ENCODE measurements at places on chromosomes 16 and 17.

DNA sequence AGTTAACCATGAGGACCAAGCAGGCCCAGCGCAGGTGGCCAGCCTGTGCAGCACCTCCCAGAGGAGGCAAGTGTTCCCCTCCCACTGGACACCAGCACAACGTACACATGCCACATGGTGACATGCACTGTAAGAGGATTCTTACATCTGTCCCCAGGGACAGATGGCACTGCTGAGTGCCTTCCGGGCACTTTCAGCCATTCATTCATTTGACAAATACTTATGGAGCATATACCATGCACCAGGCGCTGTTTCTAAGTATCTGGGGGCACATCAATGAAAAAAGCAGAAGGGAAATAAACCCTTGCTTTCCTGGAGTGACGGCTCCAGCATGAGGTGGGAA is 79.6 kb downstream of the GAS7 start:
- no peak for DNase-seq

DNA sequence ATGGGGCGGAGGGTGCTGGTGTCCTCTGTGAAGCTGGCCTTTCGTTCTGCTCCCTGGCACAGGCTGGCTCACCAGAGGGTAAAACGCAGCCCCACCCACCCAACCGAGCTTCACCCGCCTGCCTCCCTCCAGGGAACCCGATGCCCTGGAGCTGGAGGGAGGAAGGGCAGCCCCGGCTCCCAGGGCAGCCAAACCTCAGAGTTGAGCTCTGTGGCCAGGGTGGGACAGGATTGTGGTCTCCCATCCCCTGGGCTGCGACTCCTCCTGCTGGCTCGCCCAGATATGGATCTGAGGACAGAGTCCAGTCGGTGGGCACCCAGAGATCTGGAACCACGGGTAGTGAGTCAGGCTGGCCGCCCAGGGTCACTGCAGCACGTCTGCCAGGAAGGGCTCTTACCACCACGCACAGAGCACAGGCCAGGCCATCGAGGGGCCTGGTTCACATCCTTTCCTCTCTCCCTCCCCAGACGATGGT is 42.6 kb upstream of the CHMP6 start:
- no peak for DNase-seq

- DNase-seq = no peak
Observed at GRCh38 chr17:66076546-66077190, 115.3 kb downstream of the CEP112 start.

GRCh38 chr17:16877099-16877498 is 94.8 kb downstream of the TNFRSF13B start:
- DNase-seq = no peak

GRCh38 chr16:89721546-89722391 is 432 bp downstream of the ZNF276 start:
- DNase-seq = no peak

DNA sequence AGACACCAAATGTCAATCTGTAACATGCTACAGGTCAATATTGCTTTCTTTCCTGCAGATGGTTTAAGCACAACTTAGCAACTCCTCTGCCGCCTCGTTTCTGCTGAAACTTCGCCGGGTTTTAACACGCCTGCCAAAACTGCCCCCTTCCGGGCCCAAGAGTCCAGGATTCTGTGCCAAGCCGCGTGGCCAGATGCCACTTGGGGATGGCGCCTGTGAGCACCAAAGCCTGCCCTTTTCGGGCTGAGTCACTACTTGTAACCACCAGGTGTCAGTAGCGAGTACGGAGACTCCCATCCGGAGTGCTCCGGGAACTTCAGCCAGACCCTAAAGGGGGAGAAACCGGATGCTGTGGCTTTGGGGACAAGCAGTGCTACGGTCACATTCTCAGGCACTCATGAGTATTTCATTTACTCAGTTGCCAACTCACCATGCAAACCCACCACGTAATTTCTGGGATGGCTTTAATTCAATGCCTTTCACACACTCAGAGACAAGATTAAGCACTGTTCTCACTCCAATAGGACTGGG is 7.8 kb downstream of the PMP22 start:
- peak; percentile 73 for DNase-seq

DNA sequence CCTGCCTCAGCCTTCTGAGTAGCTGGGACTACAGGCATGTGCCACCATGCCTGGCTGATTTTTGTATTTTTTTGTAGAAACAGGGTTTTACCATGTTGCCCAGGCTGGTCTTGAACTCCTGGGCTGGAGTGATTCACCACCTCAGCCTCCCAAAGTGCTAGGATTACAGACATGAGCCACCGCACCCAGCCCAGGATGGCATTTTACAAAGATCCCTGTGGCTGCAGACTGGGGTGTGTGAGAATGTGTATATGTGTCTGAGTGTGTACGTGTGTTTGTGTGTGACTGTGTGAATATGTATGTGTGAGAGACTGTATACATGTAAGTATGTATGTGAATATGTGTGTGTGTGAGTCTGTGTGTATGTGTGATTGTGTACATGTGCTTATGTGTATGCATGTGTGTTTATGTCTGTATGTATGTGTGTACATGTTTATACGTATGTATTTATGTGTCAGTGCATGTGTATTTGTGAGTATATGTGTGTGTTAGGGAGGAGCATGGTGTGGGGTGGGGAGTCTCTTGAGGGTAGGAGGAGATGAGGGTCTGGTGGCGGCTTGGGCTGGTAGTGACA is 17.0 kb downstream of the RPTOR start:
- DNase-seq = no peak

GRCh38 chr16:8554881-8555280 is 35.4 kb downstream of the TMEM114 start:
- DNase-seq = no peak

- DNase-seq = no peak
Observed at GRCh38 chr16:75264999-75265910, 13.8 kb upstream of the BCAR1 start.

GRCh38 chr17:61402978-61403800 is 3.5 kb downstream of the TBX2 start:
- DNase-seq = no peak

DNA sequence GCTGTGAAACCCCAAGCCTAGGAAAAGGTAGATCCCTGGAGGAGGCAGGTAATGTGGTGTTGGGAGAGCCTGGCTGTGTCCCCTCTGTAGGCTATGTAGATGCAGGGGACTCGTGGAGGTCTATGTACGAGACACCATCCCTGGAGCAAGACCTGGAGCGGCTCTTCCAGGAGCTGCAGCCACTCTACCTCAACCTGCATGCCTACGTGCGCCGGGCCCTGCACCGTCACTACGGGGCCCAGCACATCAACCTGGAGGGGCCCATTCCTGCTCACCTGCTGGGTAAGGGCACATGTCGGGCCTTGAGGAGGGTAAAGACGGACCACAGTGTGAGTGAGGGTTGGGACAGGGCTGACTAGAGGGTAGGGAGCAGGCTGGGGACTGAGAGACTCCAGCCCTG is 12.0 kb downstream of the ACE start:
- no peak for DNase-seq

DNA sequence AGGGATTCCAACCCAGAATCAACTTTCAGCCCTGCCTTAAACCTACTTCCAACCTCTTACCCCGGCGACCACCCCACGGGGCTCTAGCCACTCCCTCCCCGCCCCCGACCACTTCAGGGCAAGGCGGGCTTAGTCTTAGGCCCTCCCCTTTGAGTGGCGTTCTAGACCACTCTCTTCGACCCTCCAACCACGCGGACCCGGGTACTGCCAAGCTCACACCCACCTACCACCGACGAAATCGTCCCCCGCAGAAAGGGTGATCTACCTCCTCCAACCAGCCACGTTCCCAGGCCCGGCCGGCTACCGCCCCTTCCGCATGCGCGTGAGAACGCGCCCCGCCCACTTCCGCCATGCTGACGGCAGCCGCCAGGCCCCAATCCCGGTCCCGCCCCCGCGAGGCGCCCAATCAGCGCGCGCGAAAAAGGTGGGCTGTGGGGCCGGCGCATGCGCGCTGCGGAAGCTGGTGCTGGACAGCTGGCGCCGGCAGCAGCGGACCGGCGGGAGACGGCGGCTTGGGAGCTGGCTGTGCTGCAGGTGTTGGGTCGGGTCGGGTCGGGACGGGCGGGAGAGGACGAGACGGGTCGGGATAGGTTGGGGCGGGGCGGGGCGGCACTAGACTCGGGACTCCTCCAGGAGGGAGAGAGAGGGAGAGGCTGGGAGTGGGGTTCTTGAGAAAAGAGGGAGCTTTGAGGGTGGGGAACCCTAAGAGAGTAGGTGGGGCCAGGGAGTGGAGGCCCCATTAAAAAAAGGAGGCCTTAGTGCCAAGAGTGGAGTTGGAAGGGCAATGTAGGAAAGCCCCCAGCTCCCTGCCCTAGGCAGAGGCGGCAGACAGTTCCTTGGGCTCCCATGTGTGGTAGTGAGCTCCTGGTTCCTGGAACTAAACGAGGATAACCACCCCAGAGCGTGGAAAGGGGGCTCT is at the start of gene NAT9:
Gene NAT9 (minus strand): TSS at position 302 of the 919 bp plus-strand sequence. CDS start 647 bp downstream, outside the sequence.
- DNase-seq = peak; percentile 83

DNA sequence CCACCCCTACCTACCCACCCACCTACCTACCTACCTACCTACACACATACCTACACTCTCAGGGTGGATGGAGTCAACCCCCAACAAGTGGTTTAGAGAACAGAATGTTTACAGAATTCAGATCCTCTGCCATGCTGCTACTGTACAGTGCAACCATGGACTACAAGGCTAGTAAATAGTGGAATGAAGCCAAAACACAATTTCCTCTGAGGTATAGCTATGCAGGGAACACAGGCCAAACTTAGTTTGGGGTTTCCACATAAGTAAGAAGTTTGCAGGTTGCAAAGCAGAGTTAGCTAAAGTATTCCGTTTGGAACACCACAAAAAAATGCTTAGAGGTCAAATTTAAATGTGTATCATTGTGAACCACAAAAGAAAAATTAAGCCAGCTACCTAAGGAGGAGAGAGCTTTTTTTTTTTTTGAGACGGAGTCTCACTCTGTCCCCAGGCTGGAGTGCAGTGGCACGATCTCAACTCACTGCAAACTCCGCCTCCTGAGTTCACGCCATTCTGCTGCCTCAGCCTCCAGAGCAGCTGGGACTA is 2.7 kb upstream of the AP1G1 start:
- DNase-seq = no peak

- peak; percentile 74 for DNase-seq
Observed at GRCh38 chr16:87086575-87086974, 230.6 kb downstream of the C16orf95 start.

- DNase-seq = no peak
Observed at GRCh38 chr16:49589544-49590031, 216.0 kb downstream of the C16orf78 start.

DNA sequence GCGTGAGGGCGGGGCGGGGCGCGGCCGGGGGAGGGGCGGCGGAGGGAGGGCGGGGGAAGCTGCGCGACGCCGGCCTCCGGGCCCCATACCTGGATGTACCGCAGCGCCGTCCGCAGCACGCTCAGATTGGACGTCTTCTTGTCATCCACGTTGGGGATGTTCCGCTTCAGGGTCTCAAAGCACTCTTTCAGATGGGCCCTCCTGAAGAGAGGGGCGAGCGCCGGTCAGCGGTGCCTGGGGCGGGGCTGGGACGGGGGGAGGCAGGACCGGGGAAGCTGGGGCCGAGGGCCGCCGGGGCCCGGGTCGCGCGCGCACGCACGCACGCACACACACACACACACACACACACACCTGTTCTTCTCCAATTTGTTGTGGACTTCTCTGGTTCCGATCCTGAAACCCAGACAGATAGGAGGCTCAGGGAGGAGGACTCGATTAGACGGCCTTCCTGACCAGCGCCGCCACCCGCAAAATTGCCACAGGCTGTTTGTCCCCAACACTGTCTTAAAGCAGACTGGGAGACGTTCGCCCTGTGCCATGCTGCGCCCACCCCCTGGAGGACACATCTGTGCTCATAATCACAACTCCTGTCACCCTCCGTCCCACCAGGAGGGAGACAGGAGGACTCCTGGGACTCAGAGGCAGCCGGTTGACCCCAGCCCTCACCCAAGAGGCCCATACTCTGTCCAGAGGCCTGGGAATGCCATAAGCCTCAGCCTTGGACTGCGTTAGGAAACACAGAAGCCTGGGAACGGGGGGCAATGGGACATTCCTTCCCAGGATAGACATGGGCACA is 6.7 kb downstream of the MNT start:
- DNase-seq = no peak

DNA sequence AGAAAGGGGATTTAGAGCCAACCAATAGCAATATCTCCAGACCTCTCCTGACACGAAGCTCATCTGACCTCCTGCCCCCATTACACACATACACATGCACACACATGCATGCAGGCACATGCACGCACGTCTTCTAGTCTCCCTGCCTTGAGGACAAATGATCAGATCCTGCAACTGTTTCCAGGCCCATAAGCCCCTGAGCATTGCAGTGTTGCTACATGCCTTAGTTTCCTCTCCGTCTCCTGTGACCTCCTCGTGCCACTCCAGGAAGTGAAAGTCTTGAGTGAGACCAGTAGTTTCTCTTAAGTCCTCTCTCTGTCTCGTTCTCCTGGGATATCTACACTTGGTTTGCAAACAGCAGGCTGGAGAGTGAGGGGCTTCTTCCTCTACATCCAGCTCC is 8.2 kb downstream of the CIITA start:
- no peak for DNase-seq

- no peak for DNase-seq
Observed at GRCh38 chr17:50051606-50052005, 4.3 kb upstream of the ITGA3 start.

DNA sequence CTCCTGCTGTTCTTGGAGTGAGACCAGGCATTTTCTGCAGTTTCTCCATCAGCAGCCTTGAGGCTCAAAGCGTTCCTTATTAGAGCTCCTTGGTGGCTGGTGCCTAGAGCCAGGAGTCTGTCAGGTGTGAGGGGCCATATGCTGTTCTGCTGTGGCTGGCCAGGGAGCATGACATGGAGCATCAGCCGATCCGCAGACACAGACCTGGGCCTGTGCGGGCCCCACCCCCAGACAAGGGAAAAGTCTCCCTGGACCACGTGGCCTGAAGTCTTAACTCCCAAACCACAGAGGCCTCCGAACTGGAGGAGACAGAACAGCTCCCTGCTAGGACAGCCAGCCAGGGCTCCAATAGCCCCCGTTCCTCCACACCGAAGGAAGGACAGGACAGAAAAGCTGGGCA is 162.7 kb upstream of the CIBAR2 start:
- no peak for DNase-seq

GRCh38 chr16:85573045-85573695 is 40.0 kb upstream of the GSE1 start:
- DNase-seq = no peak

DNA sequence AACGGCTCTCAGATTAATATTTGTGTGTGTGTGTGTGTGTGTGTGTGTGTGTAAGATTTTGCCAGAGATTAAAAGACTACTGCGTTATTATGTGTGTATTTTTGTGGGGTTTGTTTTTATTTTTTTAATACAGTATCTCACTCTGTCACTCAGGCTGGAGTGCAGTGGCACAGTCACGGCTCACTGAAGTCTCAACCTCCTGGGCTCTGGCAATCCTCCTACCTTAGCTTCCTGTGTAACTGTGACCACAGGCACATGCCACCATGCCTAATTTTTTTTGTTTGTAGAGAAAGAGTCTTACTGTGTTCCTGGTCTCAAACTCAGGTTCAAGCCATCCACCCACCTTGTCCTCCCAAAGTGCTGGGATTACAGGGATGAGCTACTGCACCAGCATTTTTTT is 87.2 kb downstream of the CYB561 start:
- DNase-seq = no peak

Measured in stromal cell of bone marrow (primary cell).